ENCODE measurements at places on chromosomes 13 and 19.

- DNase-seq: no peak
Measured at GRCh38 chr13:49302817-49303216, 55.1 kb downstream of the CDADC1 start.

DNA sequence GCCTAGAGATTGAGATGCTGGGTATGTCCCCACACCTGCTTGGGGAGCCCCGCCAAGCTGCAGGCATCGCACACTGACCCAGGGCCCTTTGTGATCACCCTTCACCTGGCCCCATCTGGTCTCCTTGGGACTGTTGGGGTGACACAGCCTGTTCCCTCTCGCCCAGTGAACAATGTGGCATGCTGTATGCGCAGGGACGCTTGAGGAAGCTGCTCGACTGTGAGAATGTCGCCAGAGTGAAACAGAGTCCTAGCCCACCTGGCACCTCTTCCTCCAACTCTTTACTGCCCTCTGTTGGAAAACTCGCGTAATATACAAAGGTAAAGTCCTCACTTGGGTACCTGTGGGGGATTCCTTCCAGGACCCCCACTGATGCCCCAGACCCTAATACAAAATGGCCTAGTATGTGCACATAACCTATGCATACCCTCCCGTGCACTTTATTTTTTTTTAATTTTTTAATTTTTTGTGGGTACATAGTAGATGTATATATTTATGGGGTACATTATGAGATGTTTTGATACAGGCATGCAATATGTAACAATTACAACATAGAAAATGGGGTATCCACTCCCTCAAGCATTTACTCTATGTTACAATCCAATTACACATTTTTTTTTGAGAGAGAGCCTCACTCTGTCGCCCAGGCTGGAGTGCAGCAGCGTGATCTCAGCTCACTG lies 9.0 kb downstream of the BLOC1S3 start:
- no peak for DNase-seq

DNA sequence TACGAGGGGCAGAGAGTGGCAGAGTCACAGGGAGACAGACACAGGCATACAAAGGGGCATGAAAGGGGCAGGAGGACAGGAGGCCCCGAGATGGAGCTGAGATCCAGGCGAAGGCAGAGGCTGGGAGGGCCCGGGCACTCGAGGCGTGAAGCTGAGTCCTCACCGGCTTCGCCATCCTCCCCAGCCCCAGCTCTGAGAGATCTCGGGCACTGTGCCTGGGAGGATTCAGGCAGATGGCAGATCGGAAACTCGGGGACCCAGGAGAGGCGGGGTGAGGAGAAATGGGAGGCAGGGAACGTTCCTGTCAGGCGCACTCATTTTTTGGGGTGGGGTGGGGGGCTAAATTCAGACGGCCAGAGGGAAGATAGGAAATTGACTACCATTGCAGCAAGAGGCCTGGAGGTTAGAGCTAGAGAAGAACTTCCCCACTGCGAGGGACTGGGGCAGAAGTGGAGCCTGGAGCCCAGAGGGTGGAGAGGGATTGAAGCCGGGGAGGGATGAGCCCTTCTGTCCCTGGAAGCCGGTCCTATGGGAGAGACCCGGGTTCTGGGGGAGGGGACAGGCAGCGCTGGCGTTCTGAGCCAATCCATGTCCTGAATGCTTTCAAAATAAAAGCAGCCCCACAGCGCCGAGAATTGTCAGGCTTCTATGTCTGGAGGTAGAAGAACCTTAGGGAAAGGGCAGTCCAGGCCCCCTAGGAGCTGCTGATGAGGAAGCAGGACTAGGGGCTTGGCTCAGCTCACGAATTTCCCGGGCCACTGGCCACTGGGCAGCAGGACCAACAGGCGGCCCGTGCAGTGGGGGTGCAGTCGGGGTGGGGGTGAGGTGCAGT lies 12.6 kb downstream of the LRRC4B start:
- no peak for DNase-seq

DNA sequence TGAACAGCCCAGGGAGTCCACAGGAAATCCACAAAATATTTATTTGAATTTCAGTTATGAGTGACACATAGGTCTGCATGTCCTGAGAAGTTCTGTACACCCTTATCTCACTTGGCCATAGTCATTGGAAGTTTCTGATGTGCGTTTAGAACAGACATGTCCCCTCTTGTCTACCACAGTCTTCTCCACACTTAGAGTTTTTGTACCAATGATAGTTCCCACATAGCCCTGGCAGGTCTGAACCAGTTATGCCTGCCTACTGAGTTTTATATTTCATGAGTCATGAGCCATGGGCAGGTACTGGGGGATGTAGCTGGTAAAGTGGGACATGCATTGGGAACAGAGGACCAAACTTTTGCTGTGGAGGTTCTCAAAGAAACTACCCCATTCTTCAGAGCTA lies 11.3 kb downstream of the ZNF132 start:
- no peak for DNase-seq

- peak; percentile 4 for DNase-seq
Measured at GRCh38 chr19:20482721-20483120, 82.9 kb downstream of the ZNF737 start.

GRCh38 chr13:42279080-42279479 lies 7.1 kb downstream of the AKAP11 start:
- DNase-seq: no peak

GRCh38 chr19:42345191-42345812 lies 19.9 kb downstream of the MEGF8 start:
- no peak for DNase-seq

Measured in activated T-helper 1 cell treated with anti-CD3 and anti-CD28 coated beads, Interleukin-2, amount 50 U/mL, for 16 hours (primary cell).